ENCODE measurements at places on chromosomes 2 and 18.

DNA sequence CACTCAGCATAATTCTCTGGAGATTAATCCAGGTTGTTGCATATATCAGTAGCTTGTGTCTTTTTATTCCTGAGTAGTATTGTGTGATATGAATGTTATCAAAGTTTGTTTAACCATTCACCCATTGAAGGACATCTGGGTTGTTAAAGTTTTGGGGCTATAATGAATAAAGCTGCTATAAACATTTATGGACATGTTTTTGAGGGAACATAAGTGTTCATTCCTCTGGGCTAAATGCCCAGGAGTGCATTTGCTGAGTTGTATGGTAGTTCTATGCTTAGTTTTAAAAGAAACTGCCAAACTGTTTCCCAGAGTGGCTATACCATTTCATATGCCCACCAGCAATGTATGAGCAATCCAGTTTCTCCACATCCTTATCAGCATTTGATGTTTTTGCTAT, 21.8 kb upstream of the KCNJ13 start:
- no peak for DNase-seq

DNA sequence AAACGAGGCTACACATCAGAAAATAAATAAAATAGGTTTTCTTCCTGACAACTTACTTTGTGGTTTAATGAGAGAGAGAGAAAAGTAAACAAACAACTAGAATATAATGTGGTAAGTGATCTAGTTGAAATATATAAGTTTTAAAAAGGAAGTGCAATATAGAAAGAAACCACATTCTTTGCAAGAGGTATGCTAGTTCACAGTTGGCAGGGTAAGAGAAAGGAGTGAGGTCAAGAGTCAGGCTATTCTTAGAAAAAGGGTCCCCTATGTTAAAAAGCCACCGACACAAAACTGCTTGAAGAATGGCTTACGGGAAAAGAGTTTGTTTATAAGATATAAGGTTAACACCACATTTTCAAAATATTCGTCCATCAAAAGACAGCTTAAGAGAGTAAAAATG, 462.1 kb downstream of the ERBB4 start:
- DNase-seq: no peak

DNA sequence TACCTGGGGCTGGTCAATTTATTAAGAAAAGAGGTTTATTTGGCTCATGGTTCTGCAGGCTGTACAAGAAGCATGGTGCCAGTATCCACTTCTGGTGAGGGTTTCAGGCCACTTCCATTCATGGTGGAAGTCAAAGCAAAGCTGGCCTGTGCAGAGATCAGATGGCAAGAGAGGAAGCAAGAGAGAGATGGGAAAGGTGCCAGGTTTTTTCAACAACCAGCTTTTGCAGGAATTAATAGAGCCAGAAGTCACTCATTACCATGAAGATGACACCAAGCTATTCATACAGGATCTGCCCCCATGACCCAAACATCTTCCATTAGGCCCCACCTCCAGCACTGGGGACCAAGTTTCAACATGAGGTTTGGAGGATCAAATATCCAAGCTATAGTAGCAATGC, 56.8 kb upstream of the ST3GAL5 start:
- DNase-seq: no peak

GRCh38 chr2:111244864-111245263, 124.2 kb downstream of the BCL2L11 start:
- no peak for DNase-seq

DNA sequence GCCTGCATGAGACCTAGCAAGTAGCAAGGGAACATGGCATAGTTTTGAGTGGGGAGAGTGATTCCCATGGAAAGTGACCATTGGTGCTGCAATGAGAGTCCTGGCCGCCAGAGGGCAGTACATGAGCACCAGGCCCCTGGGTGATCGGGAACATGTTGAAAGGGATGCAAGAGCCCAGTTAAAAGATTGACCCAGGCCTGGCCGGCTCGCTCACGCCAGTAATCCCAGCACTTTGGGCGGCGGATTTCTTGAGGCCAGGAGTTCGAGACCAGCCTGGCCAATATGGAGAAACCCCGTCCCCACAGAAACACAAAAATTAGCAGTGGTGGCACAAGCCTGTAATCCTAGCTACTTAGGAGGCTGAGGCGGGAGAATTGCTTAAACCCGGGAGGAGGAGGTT, 22.2 kb downstream of the FAP start:
- peak; percentile 64 for DNase-seq

- DNase-seq: peak; percentile 52
Measured at GRCh38 chr2:8138923-8139667, 542.8 kb upstream of the ID2 start.

DNA sequence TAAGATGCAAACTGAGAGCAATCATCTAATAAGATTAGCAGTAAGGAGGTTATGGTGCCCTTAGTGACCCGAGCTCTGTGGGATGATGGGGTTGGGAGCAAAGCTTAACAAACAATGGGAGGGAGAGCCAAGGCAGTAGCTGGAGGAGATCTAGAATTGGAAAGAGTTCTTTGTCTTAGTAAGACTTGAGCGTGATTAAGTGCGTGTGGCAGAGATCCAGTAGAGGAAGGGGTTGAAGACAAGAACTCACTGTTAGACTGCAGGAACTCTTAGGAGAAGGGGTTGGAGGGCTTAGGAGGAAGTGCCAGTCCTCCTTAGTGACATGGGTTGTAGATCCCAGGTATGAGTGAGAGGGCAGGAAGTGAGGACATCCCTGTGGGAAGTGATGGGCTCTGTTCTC, 184.7 kb downstream of the GFPT1 start:
- DNase-seq: no peak

DNA sequence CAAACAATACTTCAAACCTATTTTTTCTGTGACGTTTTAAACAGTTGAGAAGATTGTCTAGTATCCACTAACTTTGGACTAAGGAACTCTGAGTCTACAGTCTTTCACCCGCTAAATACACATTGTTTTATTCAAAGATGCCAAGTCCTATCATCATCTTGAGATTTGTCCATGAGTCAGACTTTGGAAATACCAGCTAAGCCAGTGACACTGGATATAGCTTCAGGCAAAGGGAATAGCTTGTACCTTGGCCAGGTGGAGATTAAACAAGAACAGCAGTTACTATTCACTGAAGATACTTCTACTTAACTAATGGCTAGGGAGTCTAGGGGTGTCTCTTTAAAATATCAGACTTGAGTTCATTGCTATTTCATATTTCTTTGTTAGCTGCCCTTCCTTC, 137.5 kb downstream of the COMMD1 start:
- DNase-seq: no peak
